Esophagus (tissue), 2 donors: ENCODE measurements at places on chromosomes 6 and 20. TPM values are rescaled to one million over a fixed set of nuclear protein-coding genes. Genes with fewer than 3 reads are reported as not detected.

SEL1L2 gene
- not detected for polyA plus RNA-seq

SNAP91 gene
- 0.04 TPM for polyA plus RNA-seq

EHMT2 gene
- polyA plus RNA-seq: 27.2 TPM

SEMG1 gene
- not detected for polyA plus RNA-seq

TRIM15 gene
- not detected for polyA plus RNA-seq

LCA5 gene
- polyA plus RNA-seq: 0.73 TPM

SLC29A1 gene
- 11.6 TPM for polyA plus RNA-seq

LHFPL5 gene
- polyA plus RNA-seq: not detected

GPR6 gene
- not detected for polyA plus RNA-seq

DYNLRB1 gene
- polyA plus RNA-seq: 140 TPM

BEND3 gene
- 0.73 TPM for polyA plus RNA-seq

B3GAT2 gene
- 0.08 TPM for polyA plus RNA-seq

KIF6 gene
- polyA plus RNA-seq: 0.08 TPM

BCLAF1 gene
- 20.3 TPM for polyA plus RNA-seq

CST3 gene
- 262 TPM for polyA plus RNA-seq

HLA-B gene
- polyA plus RNA-seq: 168 TPM

RAD21L1 gene
- not detected for polyA plus RNA-seq

ANGPT4 gene
- polyA plus RNA-seq: 0.08 TPM

GDAP1L1 gene
- not detected for polyA plus RNA-seq

RAB44 gene
- polyA plus RNA-seq: 0.21 TPM

SPEF1 gene
- 0.07 TPM for polyA plus RNA-seq

OR12D3 gene
- polyA plus RNA-seq: not detected
